ENCODE measurements at places on chromosomes 7 and 10.

DNA sequence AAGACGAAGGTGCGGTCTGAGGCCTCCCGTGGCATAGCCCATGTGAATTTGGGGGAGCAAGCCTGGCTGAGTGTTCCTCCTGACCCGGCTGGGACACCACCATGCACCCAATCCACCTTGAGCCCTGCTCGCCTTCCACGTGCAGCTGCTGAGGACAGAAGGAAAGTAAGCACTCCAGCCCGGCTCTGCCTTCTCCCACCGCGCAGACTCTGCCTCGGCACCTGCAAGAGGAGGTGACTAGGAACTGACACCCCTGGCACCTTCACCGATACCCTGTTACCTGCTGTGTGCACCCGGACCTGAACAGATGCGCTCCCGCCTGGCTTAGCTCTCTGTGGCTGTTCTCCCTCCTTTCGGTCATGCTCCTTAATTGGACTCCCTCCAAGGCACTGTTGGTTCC lies 57.0 kb upstream of the OPN4 start:
- no peak for DNase-seq

GRCh38 chr7:144866189-144866588 lies 30.3 kb upstream of the TPK1 start:
- DNase-seq = no peak

DNA sequence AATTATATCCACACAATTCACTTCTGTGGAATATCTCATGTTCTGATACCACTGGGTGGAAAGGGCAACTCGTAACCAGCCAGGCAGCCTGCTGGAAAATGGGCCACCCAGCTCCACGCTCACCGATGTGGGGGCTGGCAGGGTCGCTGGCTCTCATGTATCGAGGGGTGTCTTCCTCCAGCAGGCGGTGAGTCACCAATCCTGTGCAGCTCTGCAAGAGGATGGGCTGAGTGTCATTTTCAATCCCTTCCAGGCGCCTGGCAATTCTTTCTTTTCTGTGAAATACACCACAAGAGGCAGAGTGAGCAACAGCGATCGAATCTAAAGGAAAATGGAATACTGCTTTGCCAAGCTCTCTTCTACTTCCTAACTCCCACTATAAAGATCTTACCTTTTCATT lies 80.1 kb downstream of the SVIL start:
- DNase-seq = no peak

DNA sequence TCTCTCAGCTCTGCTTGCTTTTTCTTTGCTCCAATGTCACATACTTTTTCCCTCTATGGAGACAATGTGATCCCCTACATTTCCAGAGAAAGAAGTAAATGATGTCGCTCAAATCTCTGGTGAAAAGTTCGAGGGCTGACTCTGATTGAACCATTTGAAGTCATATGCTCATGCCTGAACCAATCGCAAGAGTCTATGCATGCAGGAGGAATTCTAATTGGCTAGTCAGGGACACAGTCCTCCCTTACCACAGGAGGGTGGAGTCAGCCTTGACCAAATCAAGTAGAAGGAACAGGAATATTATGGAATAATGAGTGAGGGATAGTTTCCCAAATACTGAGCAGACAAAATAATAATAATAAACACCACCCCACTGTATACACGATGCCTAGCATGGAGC lies 96.8 kb downstream of the PRLHR start:
- no peak for DNase-seq

- DNase-seq = no peak
Measured at GRCh38 chr7:47778153-47778661, 170.1 kb downstream of the PKD1L1 start.

- DNase-seq = peak; percentile 80
Measured at GRCh38 chr10:13270877-13271551, 28.9 kb downstream of the PHYH start.

DNA sequence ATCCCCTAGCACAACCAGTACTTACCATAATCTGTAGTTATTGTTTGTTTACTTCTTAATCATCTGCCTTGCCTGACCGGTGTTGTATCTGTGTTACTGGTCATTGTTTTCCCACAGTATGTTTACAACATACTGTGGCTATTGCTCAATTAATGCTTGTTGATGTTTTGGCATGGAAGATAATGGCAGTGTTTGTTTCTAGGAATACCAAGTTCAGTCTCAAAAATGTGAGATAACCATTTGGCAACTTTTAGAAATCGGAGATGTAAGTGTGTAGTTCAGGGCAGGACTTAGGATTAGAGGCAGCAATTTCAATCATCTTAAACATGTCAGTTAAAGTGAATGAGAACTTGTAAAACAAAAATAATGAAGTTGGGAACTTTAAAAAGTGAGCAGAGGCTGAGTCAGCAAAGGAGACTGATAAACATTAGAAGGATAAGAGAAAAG lies 8.2 kb downstream of the MINDY3 start:
- no peak for DNase-seq

DNA sequence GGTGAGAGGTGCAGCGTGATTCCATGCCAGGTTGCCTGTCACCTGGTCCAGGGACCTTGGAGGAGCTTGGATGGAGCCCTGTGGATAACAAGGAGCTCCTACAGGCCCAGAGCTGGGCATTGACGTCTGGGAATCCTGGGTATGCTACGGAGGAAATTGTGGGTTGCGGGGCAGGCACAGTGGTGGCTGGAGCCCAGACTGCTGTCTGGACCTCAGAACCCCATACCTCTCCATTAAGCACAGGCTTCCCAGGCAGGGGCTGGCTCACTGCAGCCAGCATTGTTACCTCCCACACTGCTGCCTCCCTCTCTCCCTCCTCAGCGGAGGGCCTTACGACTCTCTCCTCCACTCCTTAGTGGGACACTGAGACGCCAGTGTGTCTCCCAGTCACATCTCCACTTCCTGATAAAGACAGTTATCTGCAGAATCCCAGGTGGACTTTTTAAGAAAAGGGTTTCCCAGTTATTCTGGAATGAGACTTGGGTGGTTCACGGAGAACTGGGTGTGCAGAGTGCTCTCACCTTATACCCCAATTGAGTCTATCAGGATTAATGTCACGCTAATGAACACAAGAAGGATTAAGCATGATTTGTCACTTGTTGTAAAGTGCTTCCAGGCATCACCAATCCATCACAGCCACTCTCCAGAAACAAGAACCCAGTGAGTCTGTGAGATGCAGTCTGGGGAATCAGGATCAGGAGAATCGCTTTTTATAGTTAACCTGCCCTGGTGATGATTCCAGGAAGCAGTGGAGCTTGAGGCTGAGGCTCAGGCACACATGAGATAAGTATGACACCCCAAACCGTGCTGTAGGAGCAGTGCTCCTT lies 309.4 kb downstream of the RPS24 start:
- DNase-seq = no peak

DNA sequence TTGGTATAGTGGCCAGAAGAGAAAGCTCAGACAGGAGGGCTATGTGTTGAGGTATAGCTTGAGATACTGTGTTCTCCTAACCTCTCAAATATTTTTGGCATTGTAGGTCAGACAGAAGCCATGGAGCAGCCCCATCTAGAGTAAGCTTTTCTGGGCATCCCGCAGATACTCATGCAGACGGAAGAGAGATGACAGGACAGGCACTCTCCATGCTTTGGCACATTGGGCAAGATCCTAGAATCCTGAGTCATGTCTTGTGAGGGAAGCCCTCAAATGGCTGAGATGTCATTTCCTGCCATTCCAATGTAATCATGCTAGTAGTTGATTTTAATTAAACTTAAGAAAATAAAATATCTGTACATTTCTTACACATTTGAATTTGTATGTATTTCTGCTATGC lies 16.8 kb upstream of the KIF20B start:
- no peak for DNase-seq

DNA sequence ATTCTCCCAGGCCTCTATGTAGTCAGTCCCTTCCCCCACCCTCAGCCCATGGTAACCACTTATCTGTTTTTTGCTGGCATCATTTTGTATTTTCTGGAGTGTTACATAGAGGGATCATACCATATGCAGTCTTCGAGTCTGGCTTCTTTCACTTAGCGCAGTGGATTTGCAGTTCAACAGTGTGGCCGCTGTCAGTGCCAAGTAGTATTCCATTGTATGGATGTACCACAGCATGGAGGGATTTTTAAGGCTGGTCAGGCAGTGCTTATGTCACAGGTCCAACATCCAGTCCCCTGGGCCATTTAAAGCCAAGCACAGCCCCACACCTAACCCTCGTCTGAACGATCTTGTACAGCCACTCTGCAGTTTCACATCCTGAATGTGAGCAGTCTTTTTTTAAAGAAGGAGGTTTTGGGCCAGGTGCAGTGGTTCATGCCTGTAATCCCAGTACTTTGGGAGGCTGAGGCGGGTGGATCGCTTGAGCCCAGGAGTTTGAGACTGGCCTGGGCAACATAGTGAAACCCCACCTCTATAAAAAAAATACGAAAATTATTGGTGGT lies 121.8 kb downstream of the CUX1 start:
- DNase-seq = no peak

DNA sequence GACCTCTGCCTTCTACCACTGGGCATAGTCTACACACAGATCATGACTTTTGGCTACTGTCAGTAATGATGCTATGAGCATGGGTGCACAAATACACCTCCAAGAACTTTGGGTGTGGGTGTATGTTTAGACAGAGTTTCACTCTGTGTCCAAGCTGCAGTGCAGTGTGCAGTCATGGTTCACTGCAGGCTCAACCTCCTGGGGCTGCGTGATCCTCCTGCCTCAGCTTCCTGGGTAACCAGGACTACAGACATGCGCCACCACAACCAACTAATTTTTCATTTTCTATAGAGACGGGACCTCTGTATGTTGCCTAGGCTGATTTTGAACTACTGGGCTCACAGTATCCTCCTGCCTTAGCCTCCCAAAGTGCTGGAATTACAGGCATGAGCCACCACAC lies 194.4 kb downstream of the NSUN6 start:
- no peak for DNase-seq

GRCh38 chr10:61299841-61300240 lies 153.3 kb downstream of the TMEM26 start:
- DNase-seq = no peak

DNA sequence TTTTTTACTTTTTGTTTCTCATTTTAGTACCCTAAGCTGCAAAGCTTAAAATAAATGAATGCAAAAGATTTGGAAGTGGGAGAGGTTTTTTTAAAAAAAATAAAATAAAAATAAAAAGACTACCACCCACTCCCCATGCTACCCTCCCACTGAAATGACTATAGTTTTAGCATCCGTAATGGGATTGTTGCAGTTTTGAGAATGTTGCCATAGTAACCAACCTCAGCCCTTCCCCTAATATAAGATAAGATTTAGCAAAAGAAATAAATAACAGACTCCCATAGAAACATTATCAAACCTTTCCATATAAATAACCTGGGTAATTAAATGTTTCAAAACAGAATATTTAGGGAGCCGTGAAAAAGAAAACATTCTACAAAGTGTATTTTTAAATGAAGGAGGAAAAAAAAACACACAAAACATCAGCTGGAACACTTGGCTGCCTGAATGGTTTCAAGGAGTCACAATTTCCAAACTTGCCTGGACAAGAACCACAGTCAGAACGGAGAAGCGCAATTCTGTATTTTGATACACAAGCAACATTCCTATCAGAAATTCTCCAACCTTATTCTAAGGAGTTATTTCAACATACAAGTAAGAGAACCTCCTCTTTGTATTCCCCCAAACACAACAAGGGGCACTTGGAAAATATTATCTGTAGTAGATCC lies 57.4 kb downstream of the DGKI start:
- no peak for DNase-seq

DNA sequence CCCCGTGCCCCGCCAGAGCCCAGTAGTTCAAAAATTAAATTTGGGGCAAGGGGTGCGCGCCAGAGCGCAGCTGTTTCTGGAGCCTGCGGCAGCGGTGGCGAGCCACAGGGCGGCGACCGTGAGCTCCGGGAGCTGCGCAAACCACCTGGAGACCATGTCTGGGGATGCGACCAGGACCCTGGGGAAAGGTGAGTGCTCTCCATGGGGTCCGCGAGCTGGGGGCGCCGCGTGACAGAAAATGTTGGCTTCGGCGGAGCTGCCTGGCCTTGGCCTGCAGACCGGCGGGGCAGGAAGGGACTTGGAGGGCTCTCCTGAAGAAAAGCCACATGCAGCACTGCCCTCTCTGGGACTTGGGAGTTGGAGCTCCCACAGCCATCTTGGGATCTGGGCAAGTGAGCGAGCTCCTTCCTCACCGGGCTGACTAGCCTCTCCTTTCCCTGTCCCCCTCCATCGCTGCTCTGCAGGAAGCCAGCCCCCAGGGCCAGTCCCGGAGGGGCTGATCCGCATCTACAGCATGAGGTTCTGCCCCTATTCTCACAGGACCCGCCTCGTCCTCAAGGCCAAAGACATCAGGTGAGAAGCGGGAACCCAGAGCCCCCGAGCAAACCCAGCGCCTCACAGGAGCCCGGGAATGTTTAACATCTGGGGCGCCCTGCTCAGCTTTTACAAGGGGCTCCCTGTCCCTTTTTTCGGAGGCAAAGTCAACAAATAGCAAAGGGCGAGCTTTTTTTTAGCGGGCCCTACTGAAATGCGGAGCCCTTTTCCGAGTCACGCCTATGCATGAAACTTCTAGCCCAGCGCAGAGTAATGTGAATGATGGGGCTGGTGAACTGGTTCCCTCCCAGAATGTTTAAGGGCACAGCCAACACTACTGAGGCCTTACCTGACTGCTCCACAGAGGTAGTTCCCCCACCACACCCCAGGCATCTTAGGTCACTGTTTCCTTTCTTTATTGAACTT lies 6.1 kb downstream of the GSTO2 start:
- peak; percentile 76 for DNase-seq
